ENCODE measurements at places on chromosomes 6 and 20. TPM values are rescaled to one million over a fixed set of nuclear protein-coding genes. Genes with fewer than 3 reads are reported as not detected.

Gene FAM184A
- 5.3 TPM for total RNA-seq

Gene TP53INP2
- 30.0 TPM for total RNA-seq

Gene GGT7
- 12.5 TPM for total RNA-seq

Gene RNF182
- total RNA-seq = 0.54 TPM

- no peak for DNase-seq
These were observed 142.4 kb downstream of the LRFN2 start for GRCh38 chr6:40444811-40445210.

DNA sequence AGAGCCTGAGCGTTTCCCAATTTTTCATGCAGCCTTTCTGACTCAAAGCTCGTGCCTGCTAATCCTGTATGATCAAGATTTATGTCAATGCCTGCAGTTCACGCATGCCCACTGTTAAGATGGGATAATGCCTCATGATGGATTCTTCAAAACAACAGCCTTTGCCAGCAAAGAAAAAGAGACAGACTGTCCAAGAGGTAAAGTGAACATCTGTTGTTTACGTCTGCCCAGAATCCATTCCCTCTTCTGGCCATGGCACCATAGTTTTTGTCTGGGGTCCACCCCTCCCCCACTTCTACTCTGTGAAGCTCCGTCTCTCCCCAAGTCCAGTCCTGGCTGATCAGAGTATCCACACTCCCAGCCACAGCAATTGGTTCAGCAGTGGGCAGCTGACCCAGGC lies 91.9 kb upstream of the EYA2 start:
- DNase-seq = no peak
